ENCODE measurements at places on chromosomes 6 and 20.

DNA sequence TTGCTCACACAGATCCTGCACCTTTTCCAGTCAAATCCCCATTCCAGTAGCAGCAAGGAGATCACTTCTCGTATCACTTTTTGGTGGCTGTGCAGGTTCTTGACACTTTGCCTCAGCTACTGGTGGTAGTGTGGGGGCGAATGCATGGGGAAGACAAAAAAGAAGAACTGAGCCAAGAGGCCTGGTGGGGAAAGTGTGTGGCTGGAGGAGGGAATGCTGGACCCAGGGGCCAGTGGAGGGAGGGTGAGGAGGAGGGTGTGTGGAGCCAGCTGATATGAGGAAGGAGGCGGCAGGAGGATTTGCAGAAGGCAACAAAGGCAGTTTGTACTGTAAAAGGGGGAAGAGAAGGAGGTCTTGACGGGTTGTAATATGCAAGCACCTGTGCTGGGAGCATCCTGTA is 15.7 kb upstream of the HLA-C start:
- no peak for DNase-seq

DNA sequence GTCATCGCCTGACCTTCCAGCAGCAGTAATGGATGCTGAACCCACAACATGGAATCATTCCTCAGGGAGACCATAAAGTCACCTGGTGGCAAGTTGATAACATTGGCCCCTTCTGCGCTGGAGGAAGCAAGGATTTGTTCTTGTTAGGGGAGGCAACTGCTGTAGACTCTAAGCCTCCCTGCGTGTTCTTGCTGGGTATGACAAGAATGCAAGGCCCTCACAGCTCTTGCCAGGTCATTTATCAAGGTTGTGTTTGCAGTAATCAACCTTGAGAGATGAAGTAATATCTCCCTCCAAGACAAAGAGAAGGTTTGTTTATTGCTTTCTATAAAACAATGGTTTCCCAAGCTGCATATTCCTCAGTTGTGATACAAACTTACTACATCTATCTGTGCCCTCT is 80.9 kb downstream of the PERP start:
- no peak for DNase-seq

GRCh38 chr6:11128608-11129007 is 17.1 kb upstream of the ERVFRD-1 start:
- no peak for DNase-seq

DNA sequence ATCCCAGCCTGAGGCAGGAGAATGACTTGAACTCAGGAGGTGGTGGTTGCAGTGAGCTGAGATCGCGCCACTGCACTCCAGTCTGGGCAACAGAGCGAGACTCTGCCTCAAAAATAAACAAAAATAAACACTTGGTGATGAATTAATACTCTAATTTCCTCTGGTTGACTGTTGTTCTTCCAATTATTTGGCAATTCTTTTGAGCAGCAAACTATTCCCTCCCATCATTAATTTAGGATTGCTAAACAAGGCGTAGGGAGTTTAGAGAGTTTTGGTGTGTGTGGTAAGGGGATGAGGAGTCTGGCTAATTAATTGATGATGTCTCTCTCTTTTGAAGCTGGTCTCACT is 2.7 kb upstream of the ID1 start:
- DNase-seq: no peak

- DNase-seq: peak; percentile 38
Observed at GRCh38 chr20:3158968-3159431, 665 bp downstream of the FASTKD5 start.

- no peak for DNase-seq
Observed at GRCh38 chr6:151425561-151425960, 26.4 kb downstream of the RMND1 start.

GRCh38 chr6:41822021-41822420 is 34.5 kb downstream of the TOMM6 start:
- DNase-seq: no peak

DNA sequence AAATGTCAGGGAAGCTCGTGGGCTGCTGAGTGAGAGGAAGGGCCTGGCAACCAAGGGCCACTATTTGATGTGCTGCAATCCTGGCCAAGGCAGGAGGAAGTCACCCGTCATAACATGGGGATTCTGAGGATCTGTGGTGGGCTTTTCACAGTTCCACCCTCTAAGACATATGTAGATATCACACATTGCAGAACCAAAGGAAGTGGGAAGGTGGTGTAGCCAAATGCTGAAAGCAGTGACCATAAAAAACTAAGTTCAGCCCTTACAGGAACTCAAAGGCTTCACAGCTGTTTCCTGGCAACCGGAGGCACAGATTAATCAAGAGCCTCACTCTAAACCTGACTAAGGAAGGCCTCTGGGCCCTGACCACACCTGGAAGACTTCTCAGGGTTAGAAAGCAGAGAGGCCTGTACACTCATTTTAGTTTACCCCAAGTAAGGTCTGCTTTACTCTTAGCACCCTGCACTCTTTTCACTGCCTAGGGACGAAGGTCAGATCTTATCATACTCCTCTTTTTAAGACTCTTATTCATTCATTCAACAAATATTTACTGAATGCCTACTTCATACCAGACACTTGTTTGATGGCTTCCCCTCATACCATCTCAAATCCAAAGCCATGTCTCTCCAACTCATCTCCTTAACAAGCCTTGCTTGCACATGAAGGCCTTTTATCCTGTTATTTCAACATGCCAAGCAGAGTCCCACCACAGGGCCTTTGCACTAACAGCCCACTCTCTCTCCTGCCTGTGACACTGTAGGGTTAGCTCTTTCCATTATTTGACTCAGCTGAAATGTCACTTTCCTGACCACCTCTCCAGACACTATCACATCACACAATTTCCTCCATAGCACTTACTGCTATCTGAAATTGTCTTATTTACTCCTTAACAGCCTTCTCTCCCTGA is 2.6 kb downstream of the UBE2V1 start:
- DNase-seq: peak; percentile 59

- no peak for DNase-seq
Observed at GRCh38 chr6:136736281-136736960, 55.9 kb downstream of the MAP3K5 start.

- peak; percentile 36 for DNase-seq
Observed at GRCh38 chr6:45436544-45437438, 59.1 kb upstream of the SUPT3H start.

DNA sequence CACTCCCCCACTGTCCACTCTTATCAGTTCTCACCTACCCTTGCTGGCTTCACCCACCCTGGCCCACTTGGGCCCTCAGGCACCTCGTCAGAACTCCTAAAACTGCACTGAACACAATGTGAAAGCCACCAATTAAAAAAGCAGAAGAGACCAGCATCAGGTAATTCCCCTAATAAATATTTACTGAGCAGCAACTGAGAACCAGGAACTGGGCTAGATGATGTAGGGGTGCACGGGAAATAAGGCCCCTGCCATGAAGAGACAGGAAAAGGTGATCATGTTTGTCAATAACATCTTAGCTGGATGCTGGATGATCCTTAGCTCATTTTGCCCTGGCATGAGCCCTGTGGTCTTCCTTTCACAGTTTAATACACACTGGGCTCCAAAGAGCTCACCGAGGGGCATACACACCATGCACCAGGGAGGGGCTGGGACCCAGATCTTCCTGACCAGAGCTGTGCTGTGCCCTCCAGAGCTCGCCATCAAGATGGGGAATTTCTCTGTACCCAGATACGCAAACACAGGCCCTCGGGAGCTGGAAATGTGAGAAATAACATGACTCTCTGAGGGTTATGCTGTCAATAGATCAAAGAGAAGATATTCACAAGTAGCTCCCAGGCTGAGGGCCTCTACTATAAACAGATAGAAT is 113.6 kb upstream of the SLC22A16 start:
- DNase-seq: peak; percentile 65

DNA sequence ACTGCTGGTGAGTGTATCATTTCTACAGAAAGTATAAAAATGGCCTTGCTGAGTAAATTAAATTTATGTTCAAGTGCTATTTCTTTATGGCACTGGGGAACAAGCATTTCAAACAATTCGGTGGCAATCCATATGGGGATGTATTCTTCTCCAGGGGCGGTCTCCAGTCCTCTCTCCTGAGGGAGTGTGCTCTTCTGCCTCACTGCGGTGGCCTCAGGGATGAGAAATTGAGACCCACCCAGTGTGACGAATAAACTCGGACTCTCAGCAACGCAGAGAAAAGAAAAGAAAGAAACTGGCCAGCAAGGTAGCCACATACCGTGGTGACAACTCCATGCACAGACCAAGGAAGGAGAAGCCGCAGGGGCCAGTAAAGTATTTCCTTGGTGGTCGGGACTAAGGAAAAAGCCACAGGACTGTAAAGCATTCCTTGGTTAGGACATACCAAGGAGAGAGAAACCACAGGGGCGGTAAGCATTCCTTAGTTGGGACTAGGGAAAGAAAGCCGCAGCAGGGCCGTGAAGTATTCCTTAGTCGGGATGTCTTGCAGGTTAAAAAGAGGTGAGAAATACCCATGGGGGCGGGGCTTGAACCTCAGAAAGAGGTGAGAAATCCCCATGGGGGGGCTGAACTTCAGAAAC is 13.6 kb upstream of the GOPC start:
- DNase-seq: no peak

DNA sequence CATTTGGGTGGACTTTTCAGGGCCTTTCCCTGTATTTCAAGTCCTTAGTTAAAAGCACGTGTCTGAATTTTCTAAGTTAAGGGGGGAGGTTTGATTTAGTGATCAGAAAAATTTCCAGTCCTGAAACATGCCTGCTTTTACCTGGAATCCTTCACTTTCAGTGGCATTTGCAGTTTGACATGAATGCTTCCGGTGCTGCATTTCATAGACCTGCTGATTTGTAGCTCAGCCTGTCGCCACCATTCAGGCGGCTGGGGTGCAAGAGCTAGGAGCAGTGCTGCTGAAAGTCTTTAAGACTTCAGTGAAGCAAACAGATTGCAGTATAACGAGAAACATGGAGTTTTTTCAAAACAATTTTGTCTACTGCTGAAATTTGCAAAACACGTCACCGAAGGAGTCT is 14.0 kb downstream of the RPS6KA2 start:
- DNase-seq: no peak

- no peak for DNase-seq
Observed at GRCh38 chr6:133128191-133128590, 113.0 kb upstream of the EYA4 start.

- no peak for DNase-seq
Observed at GRCh38 chr6:6596529-6597328, 8.2 kb downstream of the LY86 start.

GRCh38 chr6:53437557-53438202 is 88.9 kb upstream of the ELOVL5 start:
- DNase-seq: peak; percentile 39

DNA sequence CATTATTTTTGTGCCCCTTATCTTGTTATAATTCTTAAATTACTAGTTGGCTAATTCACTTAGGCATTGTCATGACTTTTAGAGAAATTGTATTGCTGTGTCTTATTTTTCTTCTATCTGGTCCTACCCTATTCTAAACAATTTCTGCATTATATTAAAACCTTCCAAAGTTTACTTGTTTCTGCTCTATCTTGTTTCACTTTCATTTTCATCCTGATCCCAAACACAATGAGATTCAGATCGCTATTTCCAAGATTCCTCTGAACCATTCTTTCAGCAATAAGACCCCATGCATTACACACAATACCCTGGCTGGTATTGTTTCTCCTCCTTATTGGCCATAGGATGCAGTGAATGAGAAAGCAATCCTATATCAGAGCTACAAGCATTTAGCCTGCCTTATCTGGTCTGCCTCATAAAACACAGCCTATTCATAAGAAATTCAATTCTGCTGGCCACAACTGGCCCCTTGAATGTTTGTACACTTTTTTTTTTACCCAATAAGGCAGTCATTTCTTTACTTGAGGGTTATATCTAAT is 69.9 kb upstream of the POU3F2 start:
- no peak for DNase-seq

- DNase-seq: peak; percentile 60
Observed at GRCh38 chr6:5379647-5380242, 118.4 kb downstream of the FARS2 start.

- DNase-seq: no peak
Observed at GRCh38 chr6:69917834-69918233, 51.5 kb downstream of the COL19A1 start.

DNA sequence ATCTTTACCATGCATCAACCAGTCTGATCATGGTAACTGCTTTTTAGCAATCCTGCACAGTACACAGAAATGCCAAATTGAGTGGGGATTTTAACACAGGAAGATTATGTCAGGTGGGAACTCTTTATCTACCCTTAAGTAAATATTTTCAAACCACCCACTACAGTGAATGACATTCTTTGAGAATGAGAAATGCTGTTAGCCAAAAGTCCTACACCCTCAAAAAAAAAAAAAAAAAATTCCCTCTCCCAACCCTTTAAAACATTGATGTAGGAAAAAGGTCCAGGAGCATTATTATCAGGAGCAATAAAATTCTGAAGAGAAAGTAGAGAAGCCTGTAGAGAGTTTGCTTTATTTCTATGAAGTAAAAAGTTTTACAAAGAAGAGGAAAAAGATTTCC is 307.2 kb upstream of the THEMIS start:
- DNase-seq: no peak

- DNase-seq: peak; percentile 64
Observed at GRCh38 chr6:151475653-151476523, 17.9 kb upstream of the CCDC170 start.

- DNase-seq: no peak
Observed at GRCh38 chr20:42093041-42093440, 474.9 kb upstream of the CHD6 start.

GRCh38 chr6:42049948-42050296 is 402 bp upstream of the TAF8 start:
- DNase-seq: peak; percentile 12

GRCh38 chr20:48771542-48771941 is 56.3 kb downstream of the PREX1 start:
- no peak for DNase-seq

DNA sequence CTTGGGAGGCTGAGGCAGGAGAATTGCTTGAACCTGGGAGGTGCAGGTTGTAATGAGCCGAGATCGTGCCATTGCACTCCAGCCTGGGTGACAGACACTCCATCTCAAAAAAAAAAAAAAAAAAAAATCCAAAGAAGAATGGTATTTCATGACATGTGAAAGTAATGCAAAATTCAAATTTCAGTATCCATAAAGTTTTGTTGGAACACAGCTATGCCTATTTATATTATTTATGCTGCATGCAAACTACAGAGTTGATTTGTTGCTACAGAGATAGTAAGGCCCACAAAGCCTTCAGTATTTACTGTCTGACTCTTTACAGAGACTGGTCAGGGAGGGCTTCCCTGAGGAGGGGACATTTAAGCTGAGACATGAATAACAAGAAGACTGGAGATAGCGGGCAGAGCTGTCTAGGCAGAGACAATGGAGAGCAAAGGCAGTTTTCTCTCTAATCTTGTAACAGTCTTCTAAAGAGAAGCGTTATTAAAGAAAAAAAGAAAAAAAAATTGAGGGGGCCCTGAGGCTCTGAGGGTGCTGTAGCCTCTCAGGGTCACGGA is 2.7 kb upstream of the SLC9A8 start:
- no peak for DNase-seq

GRCh38 chr6:147530132-147531060 is 21.9 kb downstream of the SAMD5 start:
- no peak for DNase-seq

GRCh38 chr6:116255246-116255800 is 1.4 kb upstream of the TSPYL4 start:
- DNase-seq: no peak

- DNase-seq: no peak
Observed at GRCh38 chr6:86728976-86729375, 208.4 kb upstream of the HTR1E start.

- DNase-seq: no peak
Observed at GRCh38 chr6:90183587-90184333, 112.9 kb downstream of the BACH2 start.

GRCh38 chr6:98932381-98932780 is 15.4 kb downstream of the FBXL4 start:
- no peak for DNase-seq

GRCh38 chr6:155493694-155494143 is 38.1 kb upstream of the NOX3 start:
- peak; percentile 40 for DNase-seq

- no peak for DNase-seq
Observed at GRCh38 chr6:156316583-156317125, 460.5 kb upstream of the ARID1B start.

Measured in GM13976 (cell line).